MCF 10A (cell line): ENCODE measurements at places on chromosomes 11 and 22. TPM values are rescaled to one million over a fixed set of nuclear protein-coding genes. Genes with fewer than 3 reads are reported as not detected.
A peak's percentile ranks its signal among the peaks of the same experiment; 100 is the strongest.

- no peak overlapping the region for H3K27ac ChIP-seq
- no peaks in the 10 kb centered on the region for H3K4me1 ChIP-seq
- no peaks in the 10 kb centered on the region for H3K36me3 ChIP-seq
- no peak overlapping the region for H3K4me3 ChIP-seq
These were observed 129.6 kb downstream of the BARX2 start for GRCh38 chr11:129505266-129505665.

GRCh38 chr11:64762674-64763525 is 3.1 kb upstream of the PYGM start:
- no peak for DNase-seq
- no peak overlapping the region for H3K4me3 ChIP-seq

DNA sequence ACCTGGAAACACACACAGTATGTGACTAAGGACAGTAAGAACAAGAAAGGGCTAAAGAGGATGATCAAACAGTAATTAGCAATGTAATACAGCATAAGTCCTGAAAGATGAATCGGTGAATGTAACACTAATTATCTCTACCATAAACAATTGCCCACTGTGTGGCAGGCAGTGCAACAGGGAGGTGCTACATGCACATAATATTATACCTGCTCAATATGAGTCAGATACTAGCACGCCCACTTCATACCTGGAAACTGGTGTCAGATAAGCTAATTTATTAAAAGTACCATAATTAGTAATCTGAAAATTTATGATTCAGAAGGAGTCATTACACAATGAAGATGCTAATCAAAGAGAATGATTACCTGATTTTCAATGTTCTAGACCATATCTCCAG is 14.9 kb downstream of the CASP12 start:
- no peak overlapping the region for H3K4me3 ChIP-seq
- no peaks in the 10 kb centered on the region for H3K27me3 ChIP-seq
- no peak for DNase-seq
- no peak overlapping the region for H3K27ac ChIP-seq
- H3K36me3 ChIP-seq = no peaks in the 10 kb centered on the region

DNA sequence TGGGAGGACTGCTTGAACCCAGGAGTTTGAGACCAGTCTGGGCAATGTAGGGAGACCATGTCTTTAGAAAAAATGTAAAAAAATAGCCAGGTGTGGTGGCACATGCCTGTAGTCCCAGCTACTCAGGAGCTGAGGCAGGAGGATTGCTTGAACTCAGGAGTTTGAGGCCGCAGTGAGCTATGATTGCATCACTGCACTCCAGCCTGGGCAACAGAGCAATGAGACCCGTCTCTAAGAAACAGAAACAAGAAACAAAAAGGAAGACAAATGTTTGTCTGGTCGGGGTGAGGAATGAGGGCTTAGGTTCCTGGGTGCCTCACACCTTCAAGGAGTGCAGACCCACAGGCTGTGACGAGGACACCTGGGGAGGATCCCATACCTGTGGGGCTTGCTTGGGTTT is 191.9 kb downstream of the CEP164 start:
- no peaks in the 10 kb centered on the region for H3K4me1 ChIP-seq
- H3K27ac ChIP-seq = peak overlapping the region; percentile 47

DNA sequence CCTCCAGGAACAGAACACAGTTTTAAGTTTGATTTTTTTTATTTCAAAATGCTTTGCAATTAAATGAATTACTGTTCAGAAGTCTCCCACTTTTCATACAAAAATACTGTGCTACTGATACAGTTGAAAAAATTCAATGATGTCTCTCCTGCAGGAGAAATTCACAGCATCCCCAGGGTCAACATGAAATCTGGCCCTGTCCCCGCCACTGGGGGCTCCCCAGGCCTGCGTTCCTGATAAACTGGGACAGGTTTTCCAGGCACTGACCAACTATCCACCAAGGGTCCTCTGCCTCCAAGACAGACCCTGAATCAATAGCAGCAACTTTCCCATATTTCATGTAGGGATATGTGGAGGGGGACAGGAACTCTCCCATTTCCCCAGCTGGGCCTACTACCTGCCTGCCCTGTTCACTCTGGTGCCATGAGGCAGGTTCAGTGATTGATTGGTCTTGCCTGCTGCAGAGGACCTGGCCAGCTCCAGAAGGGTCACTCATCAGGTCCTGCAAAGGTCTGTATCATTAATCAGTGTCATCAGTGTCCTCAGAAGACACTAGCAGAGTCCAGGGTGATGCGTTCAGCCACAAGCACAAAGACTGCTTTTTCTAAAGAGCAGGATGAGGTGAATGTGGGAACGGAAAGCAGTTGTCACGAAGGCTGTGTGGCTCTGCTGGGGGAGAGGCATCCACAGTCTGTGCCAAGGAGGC is 43.4 kb downstream of the PISD start:
- no peaks in the 10 kb centered on the region for H3K4me1 ChIP-seq
- no peak overlapping the region for H3K27ac ChIP-seq
- H3K36me3 ChIP-seq = peaks cover 64% of the 10 kb centered on the region
- no peak overlapping the region for H3K4me3 ChIP-seq
- no peaks in the 10 kb centered on the region for H3K27me3 ChIP-seq

GRCh38 chr11:79076526-79077115 is 364.2 kb downstream of the TENM4 start:
- no peaks in the 10 kb centered on the region for H3K4me1 ChIP-seq
- H3K4me3 ChIP-seq = no peak overlapping the region
- peak overlapping the region; percentile 74 for H3K27ac ChIP-seq
- DNase-seq = peak; percentile 54
- no peaks in the 10 kb centered on the region for H3K36me3 ChIP-seq

DNA sequence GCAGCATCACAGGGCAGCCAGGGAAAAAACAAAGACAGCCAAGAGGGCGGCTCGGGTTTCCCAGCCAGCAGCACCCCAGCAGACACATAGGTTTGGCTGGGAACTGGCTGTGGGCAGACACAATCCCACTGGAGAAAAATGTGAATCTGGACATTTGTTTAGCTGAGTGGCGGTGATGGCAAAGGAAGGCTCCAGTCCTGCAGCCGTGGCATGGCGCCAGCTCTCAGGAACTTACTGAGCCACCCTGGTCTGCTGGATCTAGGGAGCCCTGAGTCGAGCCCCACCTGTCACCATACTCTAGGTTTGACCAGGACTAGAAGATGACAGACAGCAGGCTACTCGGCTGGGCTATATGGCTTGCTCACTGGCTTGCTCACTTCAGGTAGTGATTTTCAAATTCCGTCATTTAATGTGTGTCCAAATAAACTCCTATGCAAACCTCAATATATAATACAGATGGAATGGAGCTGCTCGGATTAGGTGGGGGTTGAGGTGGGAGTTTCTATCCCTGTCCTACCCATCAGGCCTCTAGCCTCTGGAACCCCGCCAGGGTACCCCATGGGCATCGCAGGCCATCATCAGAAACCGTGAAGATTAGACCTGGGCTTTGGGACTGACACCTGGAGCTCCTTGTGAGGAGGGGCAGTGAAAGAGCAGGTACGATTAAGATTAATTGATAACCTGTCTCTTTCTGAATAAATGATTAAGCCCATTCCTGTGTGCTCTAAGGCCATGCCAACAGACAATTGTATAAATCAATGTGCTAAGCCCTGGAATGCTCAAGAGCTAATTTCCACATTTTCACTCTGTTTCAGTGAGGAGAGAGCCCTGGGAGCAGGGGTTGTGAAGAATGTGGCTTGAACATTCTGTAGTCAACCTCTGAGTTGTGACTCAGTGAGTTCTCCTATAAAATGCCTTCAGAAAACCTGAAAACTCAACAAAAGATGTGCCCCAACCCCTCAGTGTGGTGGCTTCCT is 42.5 kb downstream of the GALNT18 start:
- H3K36me3 ChIP-seq = no peaks in the 10 kb centered on the region
- DNase-seq = no peak
- H3K4me3 ChIP-seq = no peak overlapping the region
- no peak overlapping the region for H3K27ac ChIP-seq

MFNG gene
- 0.56 and 1.2 TPM in 2 replicates for total RNA-seq

PDGFB gene
- total RNA-seq = 0.29 and 0.37 TPM in 2 replicates
